ENCODE measurements at places on chromosomes 3 and 15.
A peak's percentile ranks its signal among the peaks of the same experiment; 100 is the strongest.

- DNase-seq, result no peak
These were observed 3.0 kb upstream of the GPR87 start for GRCh38 chr3:151319628-151320027.

DNA sequence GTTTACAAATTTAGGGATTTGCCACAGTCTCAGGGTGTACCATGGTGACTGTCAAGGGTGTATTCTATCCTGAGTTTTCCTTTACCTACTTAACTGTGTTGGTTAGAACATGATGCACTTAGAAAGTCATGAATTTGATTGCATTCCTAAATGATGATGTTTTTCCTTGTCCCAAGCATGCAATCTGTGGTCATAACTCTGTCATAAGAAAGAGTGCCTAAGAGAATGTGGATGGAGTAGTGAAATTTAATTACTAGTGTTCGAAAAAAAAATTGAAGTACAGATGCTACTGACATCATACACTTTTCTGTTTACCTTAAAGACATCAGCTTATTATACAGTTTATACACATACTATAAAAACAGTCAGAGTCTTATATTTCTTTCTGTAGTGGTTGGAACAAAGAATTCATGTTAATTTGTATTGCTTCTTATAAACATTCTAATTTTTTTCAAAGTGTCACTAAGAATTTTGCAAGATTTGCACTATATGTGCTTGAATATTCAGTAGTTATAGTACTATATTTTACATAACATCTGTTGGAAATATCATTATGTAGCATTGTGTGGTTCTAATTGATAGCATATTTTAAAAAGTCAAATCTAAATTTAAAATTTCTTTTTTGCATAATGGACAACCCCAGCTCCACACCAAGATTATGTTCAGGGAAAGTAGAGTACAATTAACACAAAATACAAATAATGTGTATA is 231.3 kb upstream of the KCNMB2 start:
- DNase-seq, result no peak

- no peak for DNase-seq
These were observed 30.4 kb downstream of the GABRR3 start for GRCh38 chr3:98004721-98005120.

- no peak for DNase-seq
These were observed 908.4 kb downstream of the EPHA3 start for GRCh38 chr3:90015688-90016356.

GRCh38 chr3:30475038-30475808 is 131.2 kb upstream of the TGFBR2 start:
- DNase-seq, result no peak

- no peak for DNase-seq
These were observed 328.8 kb upstream of the THBS1 start for GRCh38 chr15:39252134-39252470.

GRCh38 chr3:88113311-88114162 is 36.2 kb upstream of the C3orf38 start:
- DNase-seq, result peak; percentile 79

GRCh38 chr3:135084405-135084804 is 289.3 kb downstream of the EPHB1 start:
- DNase-seq, result no peak

- DNase-seq, result no peak
These were observed 55.4 kb upstream of the POLG start for GRCh38 chr15:89389841-89390603.

DNA sequence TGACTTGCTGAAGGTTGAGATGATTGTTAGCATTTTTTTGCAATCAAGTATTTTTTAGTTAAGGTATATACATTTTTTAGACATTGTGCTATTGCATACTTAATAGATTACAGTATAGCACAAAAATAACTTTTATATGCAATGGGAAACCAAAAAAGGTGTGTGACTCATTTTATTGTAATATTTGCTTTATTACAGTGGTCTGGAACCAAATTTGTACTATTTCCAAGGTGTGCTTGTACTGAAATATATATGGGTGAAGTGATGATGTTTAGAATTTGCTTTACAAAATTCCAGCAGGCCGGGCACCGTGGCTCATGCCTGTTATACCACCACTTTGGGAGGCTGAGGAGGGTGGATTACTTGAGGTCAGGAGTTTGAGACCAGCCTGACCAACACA is 29.1 kb upstream of the TBC1D23 start:
- DNase-seq, result no peak

GRCh38 chr3:188294823-188295487 is 141.0 kb downstream of the LPP start:
- peak; percentile 78 for DNase-seq

DNA sequence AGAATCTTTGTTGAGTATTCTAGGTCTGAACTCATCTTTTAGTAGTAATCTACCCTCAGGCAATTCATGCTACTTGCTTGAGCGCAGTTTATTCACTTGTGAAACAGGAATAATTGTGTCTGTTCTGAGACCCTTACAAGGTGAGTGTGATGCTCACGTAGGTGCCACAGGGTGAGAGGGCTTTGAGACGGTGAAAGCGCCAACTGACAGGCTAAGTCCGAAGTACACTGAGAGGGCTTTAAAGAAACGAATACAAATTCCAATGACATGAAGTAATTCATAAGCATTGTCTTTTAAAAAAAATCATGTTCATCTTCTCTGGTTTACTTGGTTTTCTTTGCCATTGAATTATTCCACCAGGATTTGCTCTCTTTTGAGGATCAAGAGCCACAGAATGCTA is 393.7 kb upstream of the RGMA start:
- DNase-seq, result no peak

DNA sequence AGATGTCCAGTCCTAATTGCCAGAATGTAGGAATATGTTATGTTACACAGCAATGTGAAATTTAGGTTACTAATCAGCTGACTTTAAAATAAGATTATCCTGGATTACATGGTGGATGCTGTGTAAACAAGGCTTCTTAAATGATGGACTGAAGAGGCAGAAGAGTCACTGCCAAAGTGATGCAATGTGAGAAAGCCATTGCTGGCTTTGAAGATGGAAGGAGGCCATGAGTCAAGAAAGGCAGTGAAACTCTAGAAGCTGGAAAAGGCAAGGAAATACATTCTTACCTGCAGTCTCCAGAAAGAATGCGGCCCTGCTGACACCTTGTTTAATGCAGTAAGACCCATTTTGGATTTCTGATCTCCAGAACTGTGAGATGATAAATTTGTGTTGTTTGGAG is 179.1 kb upstream of the ZPLD1 start:
- DNase-seq, result no peak

Data from small intestine (tissue), 16 donors.